ENCODE measurements at places on chromosomes 16 and 17. TPM values are rescaled to one million over a fixed set of nuclear protein-coding genes. Genes with fewer than 3 reads are reported as not detected.

The IL21R gene
- 0.39 TPM for total RNA-seq

The NATD1 gene
- total RNA-seq = 0.75 TPM

The ADAP2 gene
- not detected for total RNA-seq

The PPY gene
- total RNA-seq = not detected
